ENCODE measurements at places on chromosomes 12 and 14. TPM values are rescaled to one million over a fixed set of nuclear protein-coding genes. Genes with fewer than 3 reads are reported as not detected.
A peak's percentile ranks its signal among the peaks of the same experiment; 100 is the strongest.

- H3K4me3 ChIP-seq = no peak overlapping the region
- H3K36me3 ChIP-seq = no peaks in the 10 kb centered on the region
- H3K27me3 ChIP-seq = no peaks in the 10 kb centered on the region
- no peak for DNase-seq
These were observed 6.5 kb downstream of the SH2B3 start for GRCh38 chr12:111412007-111412829.

DNA sequence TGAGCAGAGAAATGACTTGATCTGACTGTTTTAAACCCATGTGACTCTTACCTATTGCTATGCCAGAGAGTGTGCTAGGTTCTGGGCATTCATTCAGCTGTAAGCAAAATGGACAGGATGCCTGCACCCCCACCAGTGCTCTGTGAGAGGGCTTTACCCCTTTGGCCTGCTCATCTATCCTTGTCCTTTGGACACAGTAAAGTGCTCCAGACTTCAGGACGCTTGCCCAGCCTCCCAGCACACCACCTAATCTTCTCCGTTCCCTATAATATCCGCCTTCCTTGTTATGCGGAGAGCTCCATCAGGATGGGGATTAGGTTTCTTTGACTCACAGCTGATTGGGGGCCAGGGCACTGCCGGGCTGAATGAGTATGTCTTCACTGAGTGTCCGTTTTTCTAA lies 4.4 kb upstream of the ZNF839 start:
- H3K4me3 ChIP-seq = no peak overlapping the region
- H3K4me1 ChIP-seq = peaks cover 37% of the 10 kb centered on the region
- no peak overlapping the region for H3K27ac ChIP-seq
- no peaks in the 10 kb centered on the region for H3K36me3 ChIP-seq
- no peaks in the 10 kb centered on the region for H3K27me3 ChIP-seq
- no peak for DNase-seq

The CAMKK2 gene
- 70.5 TPM for total RNA-seq

- H3K27me3 ChIP-seq = no peaks in the 10 kb centered on the region
- no peak overlapping the region for H3K4me3 ChIP-seq
- H3K4me1 ChIP-seq = peaks cover 15% of the 10 kb centered on the region
- H3K36me3 ChIP-seq = no peaks in the 10 kb centered on the region
These were observed 87.2 kb downstream of the CAND1 start for GRCh38 chr12:67356380-67356774.

The PELI2 gene
- 31.6 TPM for total RNA-seq

DNA sequence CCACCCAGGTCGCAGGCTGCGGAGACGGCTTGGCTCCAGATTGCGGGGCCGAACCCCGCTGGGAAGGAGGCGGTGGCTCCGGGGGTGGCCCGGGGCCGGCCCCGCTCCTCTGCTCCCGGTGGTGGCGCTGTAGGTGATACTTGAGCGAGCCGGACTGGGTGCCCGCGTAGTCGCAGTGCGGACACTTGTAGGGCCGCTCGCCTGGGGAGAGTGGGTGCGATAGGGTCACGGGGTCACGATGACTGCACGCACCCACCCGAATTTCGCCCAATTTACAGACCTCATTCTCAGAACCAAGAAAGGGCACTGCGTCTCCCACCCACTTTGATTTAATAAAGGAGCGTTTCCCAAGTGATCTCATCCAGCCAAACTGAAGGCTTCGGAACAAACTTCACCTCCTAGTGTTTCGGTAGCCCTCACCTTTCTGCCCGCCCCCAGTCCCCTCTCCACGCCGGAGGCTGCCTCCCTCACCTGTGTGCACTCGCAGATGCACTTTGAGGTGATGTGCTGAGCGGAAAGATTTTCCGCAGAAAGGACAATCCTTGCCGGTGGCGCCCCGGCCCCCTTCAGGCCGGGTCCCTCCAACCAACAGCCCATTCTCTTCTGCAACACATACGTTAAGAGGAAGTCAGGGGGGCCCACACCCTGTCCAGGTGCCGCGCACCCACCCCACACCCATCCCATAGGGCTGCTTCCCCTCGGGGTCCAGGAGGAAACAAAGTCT lies 7.4 kb downstream of the ZNF219 start:
- DNase-seq = no peak
- H3K36me3 ChIP-seq = no peaks in the 10 kb centered on the region
- H3K27me3 ChIP-seq = no peaks in the 10 kb centered on the region

The LRRC43 gene
- total RNA-seq = not detected

The ANO4 gene
- total RNA-seq = not detected

DNA sequence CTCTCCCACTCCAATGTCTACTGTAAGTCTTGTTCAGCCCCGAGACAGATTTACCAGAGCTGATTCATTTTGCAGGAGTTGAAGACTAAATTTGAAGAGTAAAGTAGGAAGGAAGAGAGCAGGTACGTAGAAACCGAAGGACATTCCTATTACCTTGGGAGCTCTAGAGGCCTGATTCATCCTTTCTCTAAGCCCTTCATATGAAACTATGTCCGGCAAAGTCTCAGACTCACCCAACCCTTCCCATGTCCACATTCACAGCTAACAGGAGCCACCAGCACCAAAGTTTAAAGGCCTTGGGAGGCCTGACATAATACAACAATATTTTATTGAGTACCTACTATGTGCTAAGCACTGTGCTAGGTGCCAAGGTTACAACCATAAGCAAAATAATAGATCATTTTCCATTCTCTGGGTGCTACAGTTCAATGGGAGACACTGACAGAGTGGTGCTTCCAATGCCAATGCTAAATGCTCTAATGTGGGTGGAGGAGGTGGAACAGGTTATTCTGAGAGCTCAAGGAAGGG lies 86.6 kb downstream of the PHLDA1 start:
- H3K4me1 ChIP-seq = peaks cover 16% of the 10 kb centered on the region
- DNase-seq = no peak

The IAPP gene
- total RNA-seq = 111 TPM

- no peaks in the 10 kb centered on the region for H3K36me3 ChIP-seq
- no peaks in the 10 kb centered on the region for H3K4me1 ChIP-seq
- no peak overlapping the region for H3K4me3 ChIP-seq
- no peak overlapping the region for H3K27ac ChIP-seq
- DNase-seq = no peak
- H3K27me3 ChIP-seq = no peaks in the 10 kb centered on the region
These were observed 17.1 kb downstream of the SYNDIG1L start for GRCh38 chr14:74408870-74409269.

- H3K27me3 ChIP-seq = no peaks in the 10 kb centered on the region
- DNase-seq = no peak
- H3K4me3 ChIP-seq = no peak overlapping the region
- H3K27ac ChIP-seq = no peak overlapping the region
- no peaks in the 10 kb centered on the region for H3K36me3 ChIP-seq
These were observed 11.8 kb downstream of the NUBPL start for GRCh38 chr14:31572955-31573354.

- H3K36me3 ChIP-seq = peaks cover 13% of the 10 kb centered on the region
- no peaks in the 10 kb centered on the region for H3K27me3 ChIP-seq
- H3K27ac ChIP-seq = no peak overlapping the region
- DNase-seq = no peak
These were observed 66.4 kb downstream of the DCAF5 start for GRCh38 chr14:69086537-69086936.

The CNTN1 gene
- total RNA-seq = 3.1 TPM

The TRPV4 gene
- total RNA-seq = 5.2 TPM

- no peaks in the 10 kb centered on the region for H3K27me3 ChIP-seq
- no peaks in the 10 kb centered on the region for H3K36me3 ChIP-seq
These were observed 390.3 kb downstream of the AACS start for GRCh38 chr12:125455556-125455955.

- H3K27ac ChIP-seq = no peak overlapping the region
- no peak overlapping the region for H3K4me3 ChIP-seq
- H3K4me1 ChIP-seq = peaks cover 58% of the 10 kb centered on the region
- no peaks in the 10 kb centered on the region for H3K27me3 ChIP-seq
These were observed 4.2 kb downstream of the MLXIP start for GRCh38 chr12:122082621-122083356.

DNA sequence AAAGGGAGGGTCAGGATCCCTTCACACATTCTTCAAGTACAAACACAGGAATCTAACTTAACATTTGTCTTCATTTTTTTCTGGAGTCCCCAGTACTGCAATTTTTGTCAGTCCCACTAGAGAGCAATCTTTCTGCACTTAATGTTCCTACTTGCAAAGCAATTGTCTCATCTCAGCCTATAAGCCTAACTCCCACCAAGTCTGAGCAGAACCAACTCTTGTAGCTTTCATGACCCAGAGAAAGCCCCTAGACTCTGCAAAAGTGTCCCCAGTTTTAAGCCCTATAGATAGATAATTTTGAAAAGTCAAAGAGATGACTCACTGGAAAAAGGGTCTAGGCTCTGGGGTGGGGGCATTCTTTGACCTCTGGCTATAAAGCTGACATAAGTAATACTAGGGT lies 1.8 kb upstream of the ZBTB39 start:
- peaks cover 14% of the 10 kb centered on the region for H3K4me1 ChIP-seq
- no peak overlapping the region for H3K27ac ChIP-seq
- no peaks in the 10 kb centered on the region for H3K36me3 ChIP-seq
- DNase-seq = no peak
- H3K27me3 ChIP-seq = no peaks in the 10 kb centered on the region
- no peak overlapping the region for H3K4me3 ChIP-seq

DNA sequence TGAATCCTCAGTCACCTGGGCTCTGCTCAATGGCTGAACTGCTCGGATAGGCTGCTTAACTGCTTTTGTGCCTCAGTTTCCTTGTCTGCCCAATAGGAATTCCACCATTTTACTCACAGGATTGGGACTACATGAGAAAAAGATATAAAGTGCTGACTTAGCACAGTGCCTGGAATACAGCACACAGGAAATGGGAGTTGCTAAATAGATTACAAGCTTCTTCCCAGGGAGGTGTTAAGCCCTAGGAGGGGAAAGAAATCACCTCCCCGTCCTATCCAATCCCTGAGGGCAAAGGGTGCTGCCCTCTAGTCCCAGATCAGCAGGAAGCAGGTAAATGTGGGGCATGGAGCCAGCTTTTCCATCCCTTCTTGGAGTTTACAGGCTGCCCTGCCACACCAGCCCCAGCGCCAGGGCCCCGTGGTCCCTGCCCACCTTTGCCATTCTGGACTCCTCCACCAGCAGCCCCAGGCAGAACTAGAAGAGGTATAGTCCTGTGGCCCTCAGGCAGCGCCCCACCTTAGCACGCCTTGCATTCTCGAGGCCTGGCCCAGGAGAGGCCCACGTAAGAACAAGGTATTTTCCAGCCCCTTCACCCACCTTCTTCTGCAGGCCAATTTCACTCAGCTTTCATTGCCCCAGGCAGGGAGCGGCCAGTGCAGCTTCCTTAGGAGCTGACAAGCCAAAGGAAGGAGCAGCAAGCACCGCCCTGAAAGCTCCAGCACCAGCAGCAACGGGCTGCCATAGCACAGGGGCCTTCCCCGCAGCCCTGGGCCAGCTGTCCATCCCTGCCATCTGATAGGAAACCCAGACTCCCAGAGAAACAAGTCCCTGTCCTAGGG lies 28.8 kb upstream of the RPLP0 start:
- H3K27me3 ChIP-seq = no peaks in the 10 kb centered on the region
- H3K27ac ChIP-seq = peak overlapping the region; percentile 88
- no peak overlapping the region for H3K4me3 ChIP-seq
- DNase-seq = no peak
- no peaks in the 10 kb centered on the region for H3K36me3 ChIP-seq
- peaks cover 83% of the 10 kb centered on the region for H3K4me1 ChIP-seq

The OAS2 gene
- total RNA-seq = 1.6 TPM

The HOXC10 gene
- not detected for total RNA-seq
